ENCODE measurements at places on chromosomes 7 and 10.

GRCh38 chr10:106780632-106781031 is 383.9 kb downstream of the SORCS1 start:
- DNase-seq = no peak

DNA sequence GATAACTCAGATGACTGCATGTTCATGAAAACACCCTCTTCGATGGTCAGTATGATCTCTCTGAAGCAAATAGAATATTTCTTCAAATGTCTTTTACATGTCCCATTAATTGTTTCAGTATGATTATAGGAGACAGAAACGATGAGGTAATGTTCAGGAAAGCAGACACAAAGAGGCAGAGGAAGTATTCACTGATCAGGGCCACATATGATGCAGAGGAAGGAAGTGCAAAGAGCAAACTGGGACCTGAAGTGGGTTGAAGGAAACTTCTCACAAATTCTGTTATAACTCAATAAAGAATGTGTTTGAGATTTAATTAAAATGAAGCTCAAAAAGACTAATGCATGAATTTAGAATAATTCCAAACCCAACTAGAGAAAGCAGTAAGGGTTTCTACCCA is 70.5 kb downstream of the TES start:
- no peak for DNase-seq

GRCh38 chr7:41907444-41907843 is 204.6 kb upstream of the INHBA start:
- no peak for DNase-seq

DNA sequence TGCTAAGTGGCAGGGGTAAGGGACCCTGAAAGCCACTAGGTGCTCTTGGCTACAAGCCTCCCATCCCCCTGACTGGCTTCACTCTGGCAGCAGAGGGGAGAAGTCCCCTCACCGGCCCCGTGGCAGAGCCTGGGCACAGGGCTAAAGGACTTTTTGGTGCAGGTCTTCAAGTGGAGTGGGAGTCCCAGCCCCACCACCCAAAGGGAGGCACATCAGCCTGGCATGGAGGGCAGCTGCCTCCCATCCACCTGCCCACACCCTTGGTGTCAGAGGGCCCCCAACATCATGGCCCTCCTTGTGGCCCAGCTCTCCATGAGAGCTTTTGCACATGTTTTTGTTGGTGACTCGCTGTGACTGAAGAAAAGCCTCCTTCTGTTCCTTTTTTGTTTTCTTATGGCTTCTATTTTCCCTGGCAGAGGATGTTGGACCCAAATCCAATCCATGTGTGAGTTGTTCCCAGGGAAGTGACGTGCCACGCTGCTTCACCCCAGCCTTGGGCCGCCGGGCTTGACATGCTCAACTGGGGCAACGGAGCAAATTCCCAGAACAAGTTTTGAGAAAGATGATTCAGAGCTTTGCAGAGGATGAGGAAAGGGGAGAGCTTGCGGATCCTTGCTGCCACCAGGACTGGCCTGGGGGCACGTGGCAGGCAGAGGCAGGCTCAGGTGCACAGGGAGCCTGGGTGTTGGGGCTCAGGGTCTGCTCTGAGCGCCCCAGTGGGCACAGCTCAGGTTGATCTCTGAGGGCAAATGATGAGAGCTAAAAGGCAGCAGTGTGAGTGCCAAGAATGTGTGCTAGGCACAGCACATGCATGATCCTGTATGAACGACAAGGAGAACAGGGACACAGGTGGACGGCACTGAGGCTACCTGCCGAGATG is 1.9 kb upstream of the AEBP1 start:
- DNase-seq = no peak

DNA sequence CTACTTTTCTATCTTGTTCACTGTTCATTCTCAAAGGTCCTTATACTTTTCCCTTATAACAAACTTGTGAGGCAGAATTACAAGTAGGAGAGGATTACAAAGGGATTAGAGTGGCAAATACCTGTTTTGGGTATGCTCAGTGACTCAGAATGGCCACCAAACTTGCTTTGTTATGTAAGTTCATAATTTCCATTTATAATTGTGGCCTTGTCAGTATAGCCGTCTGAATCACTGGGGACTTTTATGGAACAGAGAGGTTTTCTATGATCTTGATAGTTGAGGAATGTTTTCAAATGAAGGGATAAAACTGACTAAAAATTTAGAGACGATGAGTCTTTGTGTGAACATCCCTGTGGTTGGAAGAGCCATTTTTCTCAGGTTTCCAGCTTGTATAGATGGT is 116.2 kb downstream of the SND1 start:
- no peak for DNase-seq

GRCh38 chr7:116021237-116021636 is 9.3 kb downstream of the TFEC start:
- DNase-seq = no peak

GRCh38 chr7:50352282-50352681 is 47.8 kb downstream of the IKZF1 start:
- DNase-seq = no peak

GRCh38 chr10:52187521-52188258 is 126.4 kb upstream of the DKK1 start:
- DNase-seq = no peak

GRCh38 chr7:71133232-71133622 is 1.3 kb downstream of the GALNT17 start:
- DNase-seq = no peak

DNA sequence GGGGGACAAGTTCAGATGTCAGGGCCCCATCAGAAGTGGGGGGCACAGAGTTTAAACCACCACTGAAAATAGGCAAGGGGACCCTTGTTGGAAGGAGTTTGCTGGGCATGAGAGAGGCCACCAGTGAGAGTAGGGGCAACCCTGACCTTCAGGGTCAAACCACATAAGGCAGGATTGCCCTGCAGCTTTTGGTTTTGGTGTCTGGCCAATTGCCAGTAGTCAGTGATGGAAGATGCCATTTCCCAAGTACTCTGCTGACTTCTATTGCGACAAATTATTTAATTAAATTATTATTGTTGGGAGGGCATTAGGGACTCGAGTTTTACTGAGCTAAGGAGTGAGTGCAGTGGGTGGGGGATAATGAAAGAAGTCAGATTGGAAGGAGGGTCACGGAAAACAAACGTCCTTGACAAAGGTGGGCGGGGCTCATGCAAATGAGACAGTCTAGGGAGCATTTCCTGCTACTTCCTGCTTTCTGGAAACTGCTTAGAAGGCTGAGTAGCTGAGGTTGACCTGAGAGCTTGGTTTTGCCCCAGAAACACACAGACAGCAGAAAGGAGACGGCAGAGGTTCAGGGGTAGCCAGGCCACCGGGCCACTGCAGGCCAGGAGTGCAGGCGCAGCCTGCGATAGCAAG is 74.2 kb upstream of the ANLN start:
- no peak for DNase-seq

- no peak for DNase-seq
Measured at GRCh38 chr10:67772894-67773511, 65.0 kb downstream of the DNAJC12 start.

DNA sequence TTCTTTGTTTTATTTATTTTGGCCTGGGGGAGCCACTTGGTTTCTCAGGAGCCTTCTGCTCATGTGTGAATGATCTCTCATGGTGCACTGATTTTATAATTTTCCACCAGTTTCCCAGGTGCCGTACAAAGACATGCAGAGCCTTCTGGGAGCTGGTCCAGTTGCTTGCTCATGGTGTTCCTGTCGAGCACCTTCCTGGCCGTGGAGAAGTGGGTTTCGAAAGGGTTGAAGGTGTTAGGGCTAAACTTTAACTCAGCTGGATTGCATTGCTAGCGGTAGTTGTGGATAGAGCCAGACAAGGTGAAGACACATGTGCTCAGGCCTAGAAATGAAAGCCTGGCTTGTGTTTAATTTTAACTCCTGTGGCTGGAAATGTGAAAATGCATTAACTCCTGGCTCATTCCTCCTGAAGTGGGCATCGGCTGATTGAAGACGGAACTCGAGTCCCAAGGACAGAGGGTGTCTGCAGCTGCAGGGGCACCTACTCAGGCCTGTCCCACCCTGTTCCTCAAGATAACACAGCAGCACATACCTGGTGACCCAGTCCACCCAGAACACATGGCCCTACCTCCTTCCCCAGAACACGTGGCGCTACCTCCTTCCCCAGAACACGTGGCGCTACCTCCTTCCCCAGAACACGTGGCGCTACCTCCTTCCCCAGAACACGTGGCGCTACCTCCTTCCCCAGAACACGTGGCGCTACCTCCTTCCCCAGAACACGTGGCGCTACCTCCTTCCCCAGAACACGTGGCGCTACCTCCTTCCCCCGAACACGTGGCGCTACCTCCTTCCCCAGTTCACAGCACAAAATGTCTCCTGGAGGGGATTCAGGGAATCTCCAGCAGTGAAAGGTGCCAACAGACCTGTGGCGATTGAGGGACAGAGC is 133.2 kb downstream of the WDR37 start:
- DNase-seq = no peak

GRCh38 chr10:122640921-122641320 is 58.7 kb downstream of the C10orf120 start:
- DNase-seq = no peak

GRCh38 chr7:157150882-157151281 is 12.2 kb downstream of the UBE3C start:
- no peak for DNase-seq

- DNase-seq = no peak
Measured at GRCh38 chr10:93719901-93720300, 17.5 kb upstream of the FRA10AC1 start.
